ENCODE measurements at places on chromosomes 6 and 20. TPM values are rescaled to one million over a fixed set of nuclear protein-coding genes. Genes with fewer than 3 reads are reported as not detected.
A peak's percentile ranks its signal among the peaks of the same experiment; 100 is the strongest.

DNA sequence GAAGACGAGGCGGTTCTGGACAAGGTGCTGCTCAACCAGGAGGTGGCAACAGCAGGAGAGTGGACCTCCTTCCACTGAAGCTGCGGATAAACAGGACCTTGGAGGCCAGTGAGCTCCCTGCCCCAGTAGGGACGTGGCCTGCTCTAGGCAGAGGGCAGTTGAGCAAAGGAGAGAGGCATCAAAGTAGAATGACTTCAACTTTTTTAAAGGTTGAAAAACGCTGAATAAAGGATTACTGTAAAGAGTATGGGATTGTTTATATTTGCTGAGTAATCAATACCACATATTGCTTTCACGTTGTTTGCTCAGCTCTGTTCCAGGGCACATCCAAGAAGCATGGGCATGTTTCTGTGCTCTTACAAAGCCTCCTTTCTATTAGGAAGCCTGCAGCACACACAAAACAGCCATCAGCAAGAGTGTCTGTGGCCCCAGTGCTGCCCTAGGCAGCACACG, 48.1 kb downstream of the ERMARD start:
- DNase-seq: no peak

- no peak for DNase-seq
These were observed 77.9 kb downstream of the SMOC2 start for GRCh38 chr6:168518867-168519266.

DNA sequence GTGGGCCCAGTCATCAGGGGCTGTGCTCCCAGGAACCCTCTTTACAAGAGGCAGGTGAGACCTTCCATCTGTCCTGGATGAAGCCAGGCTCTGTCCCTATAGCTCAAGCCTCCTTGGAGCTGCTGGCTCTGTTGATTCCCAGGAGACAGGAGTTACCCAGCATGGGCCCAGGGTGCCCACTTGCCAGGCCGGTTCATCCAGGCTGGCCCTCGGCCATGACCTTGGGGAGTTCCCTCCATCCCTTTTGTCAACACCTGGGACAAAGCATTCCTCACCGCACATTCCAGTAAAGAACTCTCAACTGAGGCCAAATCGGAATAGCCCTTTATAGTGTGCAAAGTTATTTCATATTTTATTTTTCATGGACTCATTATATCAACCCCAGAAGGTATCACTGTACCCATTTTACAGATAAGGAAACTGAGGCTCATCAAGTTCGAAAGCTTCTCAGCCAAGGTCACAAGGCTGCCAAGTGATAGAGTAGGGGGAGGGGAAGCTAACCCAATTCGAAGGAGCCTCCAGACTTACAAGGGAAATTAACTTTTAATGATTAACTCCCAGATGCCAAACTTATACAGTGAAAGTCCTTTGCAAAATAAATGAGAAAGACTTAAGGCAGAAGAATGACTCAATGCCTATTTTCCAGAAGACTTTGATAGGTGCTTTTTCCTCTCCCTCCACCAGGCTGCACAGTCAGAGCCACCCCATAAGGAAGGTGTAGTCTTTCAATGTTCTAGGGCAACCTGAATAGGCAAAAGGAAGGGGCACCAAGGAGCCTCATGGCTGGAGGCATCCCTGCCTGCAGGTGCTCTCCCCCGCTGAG, 18.5 kb downstream of the SDC4 start:
- no peak for DNase-seq

GRCh38 chr6:7891078-7891872, 19.3 kb downstream of the TXNDC5 start:
- DNase-seq: no peak

DNA sequence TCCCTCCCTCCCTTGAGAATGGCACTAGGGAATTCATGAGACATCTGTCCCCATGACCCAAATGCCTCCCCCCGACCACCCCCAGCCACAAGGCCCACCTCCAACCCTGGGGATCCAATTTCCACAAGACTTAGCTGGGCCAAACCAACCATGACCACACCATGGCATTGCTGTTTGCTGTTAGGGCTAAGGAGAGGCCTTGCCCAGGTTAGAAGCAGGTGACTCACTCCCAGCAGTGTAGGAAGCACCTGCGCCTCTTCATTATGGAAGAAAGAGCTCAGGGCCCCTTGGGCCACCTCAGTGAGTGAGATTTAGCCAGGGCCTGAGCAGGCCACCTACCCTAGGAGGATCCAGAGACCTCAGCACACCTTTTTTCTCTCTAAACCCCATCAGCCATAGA, 337.9 kb downstream of the TAF4 start:
- DNase-seq: no peak

GRCh38 chr6:131132360-131132759, 2.9 kb upstream of the AKAP7 start:
- DNase-seq: no peak

DNA sequence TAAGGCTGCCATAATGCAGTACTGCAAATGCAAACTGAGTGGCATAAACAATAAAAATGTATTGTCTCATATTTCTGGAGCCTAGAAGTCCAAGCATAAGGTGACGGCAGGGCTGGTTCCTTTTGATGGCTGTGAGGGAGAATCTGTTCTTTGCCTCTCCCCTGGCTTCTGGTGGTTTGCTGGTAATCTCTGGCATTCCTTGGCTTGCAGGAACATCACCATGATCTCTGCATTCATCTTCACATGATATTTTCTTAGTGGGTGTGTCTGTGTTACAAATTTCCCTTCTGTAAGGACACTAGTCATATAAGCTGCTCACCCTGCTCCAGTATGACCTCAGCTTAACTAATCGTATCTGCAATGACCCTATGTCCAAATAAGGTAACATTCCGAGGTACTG, 1104.2 kb upstream of the CITED2 start:
- no peak for DNase-seq

GRCh38 chr6:108168501-108169463, 3.0 kb downstream of the NR2E1 start:
- DNase-seq: no peak

GRCh38 chr6:165059032-165059431, 250.4 kb downstream of the C6orf118 start:
- peak; percentile 52 for DNase-seq

DNA sequence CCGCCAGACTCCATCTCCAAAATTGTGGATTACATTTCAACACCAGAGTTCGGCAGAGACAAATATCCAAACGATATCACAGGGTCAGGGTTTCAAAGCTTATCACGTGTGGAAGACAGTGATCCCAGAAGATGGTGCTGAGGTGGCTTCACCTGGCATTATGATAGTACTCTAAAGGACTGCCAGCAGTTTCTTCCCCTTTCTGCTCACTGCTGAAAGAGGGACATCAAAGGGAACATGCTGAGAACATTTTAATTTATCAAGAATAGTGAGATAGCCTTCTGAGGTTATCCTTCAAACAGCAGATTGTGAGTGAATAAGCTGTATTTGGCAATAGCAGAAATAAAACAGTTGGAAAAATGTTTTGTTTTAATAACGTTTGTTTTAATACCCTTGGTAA, 79.7 kb downstream of the FIG4 start:
- no peak for DNase-seq

DNA sequence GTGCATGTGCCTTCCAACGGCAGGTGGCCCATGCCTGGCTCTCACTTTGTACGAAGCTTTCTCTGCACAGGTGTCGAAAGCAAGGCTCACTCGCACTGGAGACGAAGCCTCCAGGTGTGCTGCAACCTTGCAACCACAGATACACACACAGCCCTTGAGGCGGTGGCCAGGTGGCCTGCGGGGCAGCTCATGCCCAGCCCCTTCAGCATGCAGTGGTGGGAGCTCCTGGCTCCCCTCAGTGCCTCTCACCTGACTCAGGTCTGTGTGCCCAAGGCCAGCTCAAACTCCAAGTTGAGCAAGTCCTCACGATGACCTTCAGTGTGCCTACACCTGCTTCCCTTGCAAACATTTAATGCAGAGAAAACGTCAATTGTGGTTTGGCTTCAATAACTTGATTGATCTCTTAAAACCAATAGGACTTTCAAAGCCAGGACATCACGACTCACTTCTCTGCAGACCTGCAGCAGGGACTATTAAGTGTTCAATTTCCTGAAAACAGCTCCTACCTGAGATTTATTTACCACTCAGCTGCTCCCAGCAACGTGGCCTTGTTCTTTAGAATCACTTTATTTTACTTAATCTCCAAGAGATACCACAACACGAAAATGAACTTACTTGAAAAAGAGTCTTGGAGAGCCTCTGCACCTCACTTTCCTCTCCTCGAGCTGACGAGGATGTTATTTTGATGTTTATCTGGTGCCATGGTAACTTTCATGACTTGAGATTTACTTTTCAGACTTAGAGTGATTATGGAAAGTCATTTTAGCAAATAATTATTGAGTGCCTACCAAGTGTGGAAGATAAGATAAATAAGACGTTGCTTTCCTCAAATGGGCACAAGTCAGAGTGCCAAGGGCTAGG, 86.3 kb downstream of the SLC22A23 start:
- no peak for DNase-seq

- DNase-seq: peak; percentile 77
These were observed 1005.5 kb upstream of the CITED2 start for GRCh38 chr6:140379919-140380318.

DNA sequence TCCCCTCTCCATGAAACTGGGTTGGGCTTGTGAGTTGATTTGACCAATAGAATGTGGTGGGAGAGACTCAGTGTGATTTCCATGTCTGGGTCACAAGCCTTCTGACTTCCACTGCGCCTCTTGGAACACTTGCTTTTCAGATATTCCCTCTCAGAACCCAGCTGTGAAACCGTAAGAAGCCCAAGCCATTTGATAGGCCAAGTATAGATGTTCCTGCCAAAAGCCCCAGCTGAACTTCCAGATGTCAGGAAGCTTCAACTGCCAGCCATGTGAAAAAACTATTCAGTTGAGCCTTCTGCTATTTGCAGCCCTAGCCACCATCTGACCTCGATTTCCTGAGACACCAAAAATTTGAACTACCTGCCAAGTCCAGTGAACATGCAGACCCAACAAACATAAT, 387.8 kb upstream of the GJE1 start:
- DNase-seq: peak; percentile 57

- no peak for DNase-seq
These were observed 175.3 kb upstream of the RALGAPA2 start for GRCh38 chr20:20887593-20888265.

GRCh38 chr6:32814145-32814544, 2.7 kb downstream of the HLA-DOB start:
- no peak for DNase-seq

DNA sequence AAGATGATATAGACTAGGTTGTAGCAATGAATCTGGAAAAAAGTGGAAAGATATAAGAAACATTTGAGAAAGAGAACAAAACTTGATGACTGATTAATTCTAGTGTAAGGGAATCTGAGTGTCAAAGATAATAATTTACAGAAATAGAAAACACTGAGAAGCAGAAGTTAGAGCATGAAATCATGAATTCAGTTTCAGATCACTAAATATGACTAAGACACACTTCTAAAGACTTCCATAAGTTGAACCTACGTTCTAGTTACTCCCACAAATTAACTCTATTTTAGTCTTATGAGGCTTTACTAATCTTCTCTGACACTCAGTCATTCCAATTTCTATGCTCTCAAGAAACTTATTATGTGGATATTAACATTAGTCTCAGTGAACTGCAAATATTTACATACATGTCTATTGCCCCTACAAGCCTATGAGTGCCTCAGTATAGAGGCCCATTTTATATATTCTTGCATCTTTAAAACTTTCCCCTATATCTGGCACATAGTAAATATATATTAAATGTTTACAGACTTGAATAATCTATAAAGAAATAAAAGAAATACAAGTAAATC, 30.4 kb downstream of the IBTK start:
- DNase-seq: no peak

DNA sequence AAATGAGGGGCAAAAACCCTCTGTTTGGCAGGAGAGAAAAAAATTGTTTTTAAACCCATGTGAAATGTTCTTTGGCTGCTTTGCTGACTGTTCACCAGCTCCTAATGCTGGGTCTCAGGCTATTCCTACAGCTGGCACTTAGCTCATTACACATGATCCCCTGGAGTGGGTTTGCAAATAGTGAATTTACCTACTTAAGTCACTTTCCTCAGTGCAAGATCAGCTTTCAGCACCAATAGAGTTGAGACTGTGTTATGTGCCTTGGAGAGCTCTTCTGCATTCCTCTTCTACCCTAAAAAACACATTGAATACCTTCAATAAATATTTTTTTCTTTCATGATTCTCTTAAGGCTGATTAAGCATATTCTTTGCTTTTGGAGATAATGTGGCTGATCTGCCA, 58.4 kb upstream of the PRDM1 start:
- DNase-seq: no peak

DNA sequence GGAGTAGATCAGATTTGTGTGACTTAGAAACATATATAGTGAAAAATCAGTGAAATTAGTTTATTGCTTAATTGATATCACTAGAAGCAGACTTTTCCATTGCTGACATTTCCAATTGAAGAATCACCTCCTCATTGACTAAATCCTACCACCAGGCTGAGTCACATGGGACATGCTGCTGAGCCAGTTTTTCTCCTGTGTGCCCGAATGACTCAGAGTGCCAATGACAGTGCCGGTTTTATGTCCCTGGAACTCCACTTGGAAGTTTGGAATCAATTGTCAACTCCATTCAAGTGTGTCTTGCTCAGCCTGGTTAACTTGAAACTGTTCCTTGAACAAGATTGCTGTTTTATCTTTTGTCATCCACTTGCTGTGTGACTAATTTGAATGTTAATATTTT, 316.1 kb upstream of the PRDM1 start:
- no peak for DNase-seq

GRCh38 chr6:32189742-32190053, 304 bp downstream of the PBX2 start:
- no peak for DNase-seq

GRCh38 chr20:49630396-49630951, 62.5 kb upstream of the PTGIS start:
- no peak for DNase-seq

GRCh38 chr6:10341605-10342004, 73.3 kb downstream of the TFAP2A start:
- DNase-seq: no peak

GRCh38 chr20:62254021-62254724, 15.9 kb downstream of the OSBPL2 start:
- no peak for DNase-seq

- peak; percentile 63 for DNase-seq
These were observed 50.8 kb upstream of the DSN1 start for GRCh38 chr20:36824142-36824940.

DNA sequence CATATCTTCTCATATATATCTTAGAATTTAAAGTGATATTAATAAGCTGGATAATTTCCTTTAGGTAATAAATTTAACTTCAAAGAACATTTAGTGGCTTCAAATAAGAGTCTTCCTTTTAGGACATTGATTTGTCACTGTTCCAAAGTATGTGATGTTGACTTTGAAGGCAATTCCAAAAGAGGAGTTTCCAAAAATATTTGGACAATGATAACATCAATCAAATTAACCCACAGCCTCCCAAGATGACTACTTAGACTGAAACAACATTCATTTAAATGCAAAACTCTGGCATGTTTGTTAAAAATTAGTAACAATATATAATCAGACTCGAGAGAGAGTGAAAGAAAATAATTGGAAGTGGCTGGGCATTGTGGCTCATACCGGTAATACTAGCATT, 211.1 kb downstream of the OGFRL1 start:
- no peak for DNase-seq

GRCh38 chr6:116411284-116411623, 40.5 kb downstream of the DSE start:
- DNase-seq: peak; percentile 72

Gene DUSP15
- not detected for polyA plus RNA-seq

Gene HLA-DQA1
- 0.10 TPM for polyA plus RNA-seq

Gene RFX6
- polyA plus RNA-seq: not detected

Gene CEBPB
- 21.0 TPM for polyA plus RNA-seq

Gene FIG4
- 17.5 TPM for polyA plus RNA-seq

Gene EYA4
- polyA plus RNA-seq: 17.7 TPM

Gene LY6G6F
- polyA plus RNA-seq: not detected

Gene SLPI
- not detected for polyA plus RNA-seq

Gene FAM162B
- polyA plus RNA-seq: 8.8 TPM

Gene CRISP1
- polyA plus RNA-seq: not detected

Gene C6orf163
- 0.33 TPM for polyA plus RNA-seq

Gene TINAG
- not detected for polyA plus RNA-seq

Gene SLC35B2
- 94.1 TPM for polyA plus RNA-seq
